ENCODE measurements at places on chromosomes 11 and 22.
A peak's percentile ranks its signal among the peaks of the same experiment; 100 is the strongest.

- no peak for DNase-seq
Measured at GRCh38 chr11:3205261-3206155, 13.1 kb downstream of the MRGPRG start.

GRCh38 chr11:132549001-132549400 lies 983.3 kb downstream of the OPCML start:
- no peak for DNase-seq

GRCh38 chr11:87423161-87423560 lies 385.4 kb downstream of the TMEM135 start:
- DNase-seq: no peak

- DNase-seq: no peak
Measured at GRCh38 chr11:120688163-120688562, 176.6 kb downstream of the GRIK4 start.

DNA sequence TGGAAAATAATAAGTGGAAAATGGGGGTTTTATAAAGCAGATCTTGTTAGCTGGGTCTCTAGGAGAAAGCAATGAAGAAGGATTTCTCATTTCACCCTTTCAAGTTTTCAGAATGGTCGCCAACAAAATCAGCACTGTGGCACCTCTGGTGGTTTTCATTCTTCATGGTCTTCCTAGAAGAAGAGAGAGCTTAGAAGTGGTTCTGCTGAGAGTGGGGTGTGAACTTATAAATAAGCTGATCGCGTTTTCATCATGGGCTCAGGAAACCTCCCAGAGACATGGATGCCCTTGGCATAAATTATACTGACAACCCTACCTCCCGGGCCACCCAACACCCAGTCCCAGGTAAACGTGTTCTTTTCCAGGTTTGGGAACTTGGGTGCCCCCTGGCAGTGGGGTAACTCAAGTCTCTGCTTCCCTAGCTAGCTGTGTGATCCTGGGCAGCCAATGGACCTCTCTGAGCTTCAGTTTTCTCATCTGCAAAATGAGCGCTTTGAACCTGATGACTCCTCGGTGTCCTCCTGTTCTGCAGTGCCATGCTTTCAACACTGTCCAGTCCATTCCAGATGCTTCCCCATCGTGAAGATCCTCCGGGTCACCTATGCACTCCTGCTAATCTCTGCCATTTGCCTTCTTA lies 72.6 kb upstream of the GRAMD1B start:
- no peak for DNase-seq

DNA sequence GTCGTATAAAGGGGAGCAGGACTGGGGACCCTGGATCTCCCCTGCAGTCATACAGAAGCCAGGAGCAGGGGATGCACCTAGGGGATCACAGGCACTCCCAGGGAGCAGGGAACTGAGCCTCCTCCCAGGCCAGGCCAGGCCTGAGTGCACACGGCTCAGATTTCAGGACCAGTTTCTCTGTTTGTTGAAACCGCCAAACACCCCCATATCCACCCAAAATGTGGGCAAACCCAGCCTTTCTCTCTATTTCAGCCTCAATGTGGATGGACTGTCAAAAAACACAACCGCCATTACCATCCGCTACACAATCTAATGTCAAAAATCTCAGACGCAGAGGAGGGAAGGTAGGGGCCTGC lies 17.5 kb downstream of the MN1 start:
- DNase-seq: no peak

GRCh38 chr22:36367479-36367878 lies 20.3 kb downstream of the MYH9 start:
- DNase-seq: no peak

DNA sequence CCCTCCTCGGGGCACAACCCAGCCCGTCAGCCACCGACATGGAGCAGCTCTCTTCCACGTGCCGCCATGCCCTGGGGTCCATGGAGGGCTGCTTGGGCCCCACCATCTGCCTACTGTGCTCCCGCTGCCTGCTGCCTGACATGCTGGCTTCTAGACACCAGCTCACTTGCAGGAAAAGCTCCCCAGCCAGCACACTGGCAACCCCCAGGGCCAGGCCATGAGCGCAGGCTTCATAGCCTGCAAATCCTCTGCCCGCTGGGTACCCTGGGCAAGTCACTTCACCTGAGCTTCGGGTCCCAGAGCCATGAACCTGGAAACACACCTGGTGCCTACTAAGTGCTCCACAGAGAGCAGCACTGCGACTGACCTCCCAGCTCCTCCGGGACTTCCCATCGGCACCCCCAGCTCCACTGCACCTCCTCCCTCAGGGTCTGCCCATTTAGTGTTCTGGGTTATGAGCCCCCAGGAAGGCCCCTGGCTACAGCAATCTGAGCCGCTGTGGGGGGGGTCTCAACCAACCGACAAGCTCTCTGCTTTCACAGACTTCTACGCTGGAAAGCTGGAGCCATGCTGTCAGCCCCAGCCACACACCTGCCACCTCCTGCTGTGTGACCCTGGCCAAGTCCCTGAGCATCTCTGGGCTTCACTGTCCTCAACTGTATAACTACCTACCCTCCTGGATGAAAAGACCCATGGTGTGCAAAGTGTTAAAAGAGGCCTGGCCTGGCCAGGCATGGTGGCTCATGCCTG lies 139.2 kb downstream of the CRYBB2 start:
- DNase-seq: no peak

- no peak for DNase-seq
Measured at GRCh38 chr11:33234397-33235190, 22.6 kb upstream of the HIPK3 start.

GRCh38 chr11:128476729-128477128 lies 110.6 kb downstream of the ETS1 start:
- DNase-seq: no peak

- peak; percentile 42 for DNase-seq
Measured at GRCh38 chr11:113884361-113884836, 9.0 kb upstream of the USP28 start.
